HFF-Myc (cell line): ENCODE measurements at places on chromosomes 2 and 18.

- DNase-seq, result no peak
Observed at GRCh38 chr2:125167152-125167551, 1142.1 kb downstream of the CNTNAP5 start.

GRCh38 chr2:159091976-159092375 lies 123.5 kb downstream of the TANC1 start:
- DNase-seq, result no peak

DNA sequence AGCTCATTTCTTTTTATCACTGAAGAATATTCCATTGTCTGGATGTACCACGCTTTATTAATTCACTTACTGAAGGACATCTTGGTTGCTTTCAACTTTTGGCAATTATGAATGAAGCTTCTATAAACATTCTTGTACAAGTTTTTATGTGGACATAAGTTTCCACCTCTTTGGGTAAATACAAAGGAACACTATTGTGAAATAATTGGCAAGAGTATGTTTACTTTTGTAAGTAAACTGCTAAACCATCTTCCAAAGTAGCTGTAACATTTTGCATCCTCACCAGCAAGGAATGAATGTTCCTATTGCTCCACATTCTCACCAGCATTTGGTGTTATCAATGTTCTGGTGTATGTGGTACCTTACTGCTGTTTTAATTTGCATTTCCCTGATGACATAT lies 15.8 kb upstream of the VWC2L start:
- no peak for DNase-seq

GRCh38 chr2:30237239-30237965 lies 6.1 kb downstream of the LBH start:
- no peak for DNase-seq

DNA sequence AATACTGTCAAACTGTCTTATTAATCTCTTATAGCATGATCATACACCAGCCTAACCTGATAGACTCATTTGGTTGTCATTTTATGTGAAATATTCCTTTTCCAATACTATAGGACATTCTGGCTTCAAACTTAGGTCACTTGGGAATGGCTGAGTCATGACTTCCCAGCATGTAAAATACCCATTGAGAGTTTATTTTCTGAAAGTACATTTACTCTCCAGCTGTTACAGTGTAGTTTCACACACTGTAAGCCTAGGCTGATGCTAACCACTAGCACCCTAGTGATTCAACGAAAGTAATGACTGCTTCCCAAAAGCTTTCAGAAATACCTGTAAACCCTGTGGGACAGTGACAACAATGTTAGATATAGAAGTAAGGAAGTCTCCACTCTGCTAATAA lies 93.8 kb downstream of the FIGN start:
- DNase-seq, result no peak

- DNase-seq, result no peak
Observed at GRCh38 chr2:85158559-85159273, 25.5 kb downstream of the TCF7L1 start.

GRCh38 chr2:180021850-180022249 lies 14.8 kb upstream of the CWC22 start:
- no peak for DNase-seq

GRCh38 chr2:159617646-159618045 lies 1.3 kb upstream of the BAZ2B start:
- DNase-seq, result no peak

GRCh38 chr2:148670773-148671172 lies 26.2 kb downstream of the EPC2 start:
- DNase-seq, result no peak

- DNase-seq, result no peak
Observed at GRCh38 chr2:168450171-168450570, 5.9 kb upstream of the CERS6 start.

- DNase-seq, result no peak
Observed at GRCh38 chr2:181419129-181419855, 37.9 kb upstream of the ITGA4 start.

GRCh38 chr2:144526831-144527230 lies 6.9 kb upstream of the ZEB2 start:
- DNase-seq, result no peak

GRCh38 chr2:133343018-133343352 lies 225.3 kb downstream of the NCKAP5 start:
- DNase-seq, result no peak

DNA sequence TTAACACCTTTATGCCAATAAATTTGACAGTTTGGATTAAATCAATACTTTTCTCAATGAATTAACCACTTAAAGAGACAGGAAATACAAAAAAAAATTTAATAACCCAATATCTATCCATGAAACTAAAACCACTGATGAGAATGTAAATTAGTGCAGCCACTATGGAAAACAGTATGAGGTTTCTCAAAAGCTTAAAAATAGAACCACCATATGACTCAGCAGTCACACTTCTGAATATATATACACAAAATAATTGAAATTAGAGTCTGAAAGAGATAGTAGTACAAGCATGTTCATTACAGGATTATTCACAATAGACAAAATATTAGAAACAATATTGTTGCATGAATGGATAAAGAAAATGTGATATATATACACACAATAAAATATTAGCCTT lies 382.1 kb upstream of the SETBP1 start:
- DNase-seq, result no peak

DNA sequence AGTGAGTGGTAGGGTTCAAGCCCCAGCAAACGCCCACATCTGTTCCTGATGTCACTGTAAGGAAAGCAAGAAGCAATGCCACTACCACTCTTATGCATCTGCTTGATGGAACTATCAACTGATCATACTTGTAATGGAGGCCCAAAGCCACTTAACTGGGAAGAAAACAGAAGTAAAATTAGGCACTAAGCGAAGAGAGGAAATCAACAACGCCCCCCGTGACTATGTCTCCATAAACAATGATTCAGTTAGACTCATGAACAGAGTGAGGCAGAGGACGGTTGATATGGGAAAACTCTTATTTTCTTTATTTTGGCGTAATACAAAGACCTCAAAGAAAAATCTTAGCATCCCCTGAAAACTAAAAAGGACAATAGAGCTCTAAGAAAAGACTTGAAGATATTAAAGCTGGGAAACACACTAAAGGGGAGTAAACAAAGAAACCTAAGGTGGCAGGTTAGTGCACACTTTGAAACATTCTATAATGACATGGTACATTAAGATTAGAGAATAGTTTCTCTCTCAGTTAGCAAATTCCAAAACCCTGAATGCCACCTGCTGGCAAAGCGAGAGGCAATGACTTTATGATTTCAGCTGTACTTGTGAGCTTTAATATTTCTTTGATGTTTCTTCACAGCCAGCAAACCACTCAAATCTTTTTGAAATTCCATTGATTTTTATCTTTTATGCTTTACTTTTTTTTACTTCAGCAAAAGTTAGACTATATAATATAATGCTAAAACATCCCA lies 86.5 kb downstream of the LRP2 start:
- no peak for DNase-seq
